LoVo (cell line): ENCODE measurements at places on chromosomes 6 and 20.

GRCh38 chr6:6820641-6821238, 232.2 kb downstream of the LY86 start:
- DNase-seq = peak; percentile 94

GRCh38 chr6:6892744-6893583, 214.8 kb upstream of the RREB1 start:
- DNase-seq = no peak

- DNase-seq = peak; percentile 30
Observed at GRCh38 chr6:2688401-2689064, 62.2 kb downstream of the MYLK4 start.

DNA sequence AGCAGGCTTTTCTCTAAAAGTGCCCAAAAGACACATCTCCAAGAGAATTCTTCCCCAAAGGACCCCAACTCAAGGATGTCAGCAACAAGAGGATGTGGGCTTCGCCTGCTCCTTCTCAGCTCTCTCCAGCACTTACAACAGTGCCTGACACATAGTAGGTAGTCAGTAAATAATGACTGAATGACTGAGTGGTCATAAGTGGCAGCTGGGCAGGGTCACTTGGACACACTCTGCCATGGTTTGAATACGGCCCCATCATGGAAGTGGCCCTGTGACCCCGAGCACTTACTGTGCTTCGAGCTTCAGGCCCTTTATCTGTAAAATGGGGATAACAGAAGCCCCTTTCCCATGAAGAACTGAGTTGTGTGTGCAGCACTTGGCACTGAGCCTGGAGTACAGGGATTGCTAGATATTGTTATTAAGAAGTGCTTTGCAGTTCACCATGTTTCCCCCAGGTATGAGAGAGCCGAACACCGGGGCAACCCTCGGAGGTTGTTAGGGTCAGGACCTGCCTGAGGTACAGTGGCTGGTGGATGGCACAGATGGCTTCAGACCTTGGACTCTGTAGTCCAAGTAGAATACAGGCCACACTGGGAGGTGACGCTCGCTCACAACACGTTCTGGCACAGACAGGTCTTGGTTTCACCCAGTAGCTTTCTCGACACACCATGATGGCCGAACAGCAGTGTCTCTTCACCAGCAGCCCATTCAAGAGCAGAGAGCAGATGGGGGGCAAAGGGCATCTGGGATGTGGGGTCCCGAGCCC, 56.0 kb downstream of the NOL4L start:
- no peak for DNase-seq

GRCh38 chr20:46797206-46797605, 87.8 kb downstream of the SLC2A10 start:
- no peak for DNase-seq

DNA sequence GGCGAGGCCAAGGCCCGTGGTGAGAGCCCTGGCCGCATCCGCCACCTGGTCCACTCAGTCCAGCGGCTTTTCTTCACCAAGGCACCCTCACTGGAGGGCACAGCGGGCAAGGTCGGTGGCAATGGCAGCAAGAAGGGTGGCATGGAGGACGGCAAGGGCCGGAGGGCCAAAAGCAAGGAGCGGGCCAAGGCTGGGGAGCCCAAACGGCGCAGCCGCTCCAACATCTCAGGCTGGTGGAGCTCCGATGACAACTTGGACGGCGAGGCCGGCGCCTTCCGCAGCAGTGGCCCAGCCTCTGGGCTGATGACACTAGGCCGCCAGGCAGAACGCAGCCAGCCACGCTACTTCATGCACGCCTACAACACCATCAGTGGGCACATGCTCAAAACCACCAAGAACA, 109.2 kb upstream of the MYL9 start:
- DNase-seq = no peak

DNA sequence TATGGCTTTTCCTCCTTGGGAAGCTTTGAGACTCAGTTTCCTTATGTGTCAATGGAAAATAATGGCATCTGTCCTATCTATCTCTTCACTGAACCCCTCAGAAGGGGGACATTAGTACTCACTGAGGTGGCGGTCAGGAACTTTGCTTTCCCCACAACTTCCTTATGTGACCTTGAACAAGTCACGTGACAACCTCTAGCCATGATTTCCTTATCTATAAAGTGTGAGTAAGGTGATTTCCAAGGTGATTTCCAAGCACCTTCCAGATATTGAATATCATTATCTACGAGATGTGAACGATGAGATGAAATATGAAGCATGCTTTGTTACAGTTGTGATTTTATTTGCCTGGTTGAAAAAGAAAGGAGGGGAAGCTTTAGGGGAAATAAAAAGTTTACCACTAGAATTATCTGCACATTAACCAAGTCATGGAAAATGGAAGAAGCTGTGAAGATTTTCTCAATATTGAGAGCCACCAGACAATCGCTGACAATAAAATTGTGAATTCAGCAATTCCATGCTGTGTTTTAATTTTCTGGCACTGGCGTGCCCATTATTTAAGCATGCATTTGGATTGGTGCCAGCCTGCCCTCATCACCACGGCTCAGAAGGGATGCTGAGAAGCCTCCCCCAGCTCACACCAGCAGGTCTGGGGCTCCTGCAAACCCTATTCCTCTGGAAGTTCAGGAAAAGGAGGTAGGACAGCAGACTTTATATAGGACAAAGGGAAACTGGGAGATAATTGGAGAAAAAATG, 255.3 kb downstream of the CD83 start:
- DNase-seq = no peak

DNA sequence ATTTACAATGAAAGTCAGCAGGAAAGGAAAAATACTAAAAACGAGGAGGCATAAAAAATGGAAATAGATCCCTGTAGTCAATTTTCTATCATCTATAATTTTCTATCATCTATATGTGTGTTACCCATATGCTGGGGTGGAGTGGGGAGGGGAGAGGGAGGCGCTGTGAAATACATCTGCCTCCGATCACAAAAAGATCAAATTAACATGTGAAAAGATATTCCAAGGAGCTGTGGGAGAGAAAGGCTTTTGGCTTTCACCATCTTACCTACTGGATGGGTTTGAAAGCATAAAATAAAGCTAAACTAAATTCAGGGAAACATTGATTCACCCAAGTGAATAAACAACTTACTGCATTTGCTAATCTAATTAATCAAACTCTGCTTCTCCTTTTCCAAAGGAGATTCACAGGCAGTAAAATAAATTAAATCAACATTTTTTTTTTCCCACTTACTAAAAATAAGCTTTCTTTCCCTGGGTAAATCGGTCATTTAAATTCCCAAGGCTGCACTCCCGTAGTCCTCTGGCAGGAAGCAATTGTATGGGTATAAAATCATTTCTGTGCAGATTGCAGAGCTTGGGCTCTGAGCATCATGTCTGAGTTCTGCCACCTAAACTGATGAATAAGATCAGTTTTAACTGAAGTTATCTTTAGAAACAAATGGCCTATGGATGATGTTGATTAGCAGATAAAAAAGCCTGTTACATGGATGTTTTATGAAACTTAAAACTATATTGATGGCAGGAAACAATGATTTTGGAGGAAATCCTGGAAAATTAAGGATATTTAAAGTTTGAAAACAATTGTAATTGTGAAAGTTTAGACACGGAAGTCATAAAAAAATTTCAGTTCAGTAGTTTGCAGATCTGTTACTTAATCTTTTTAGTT, 147.9 kb downstream of the SOX4 start:
- DNase-seq = no peak

GRCh38 chr6:31836474-31837368, 9.2 kb downstream of the HSPA1B start:
- DNase-seq = no peak

DNA sequence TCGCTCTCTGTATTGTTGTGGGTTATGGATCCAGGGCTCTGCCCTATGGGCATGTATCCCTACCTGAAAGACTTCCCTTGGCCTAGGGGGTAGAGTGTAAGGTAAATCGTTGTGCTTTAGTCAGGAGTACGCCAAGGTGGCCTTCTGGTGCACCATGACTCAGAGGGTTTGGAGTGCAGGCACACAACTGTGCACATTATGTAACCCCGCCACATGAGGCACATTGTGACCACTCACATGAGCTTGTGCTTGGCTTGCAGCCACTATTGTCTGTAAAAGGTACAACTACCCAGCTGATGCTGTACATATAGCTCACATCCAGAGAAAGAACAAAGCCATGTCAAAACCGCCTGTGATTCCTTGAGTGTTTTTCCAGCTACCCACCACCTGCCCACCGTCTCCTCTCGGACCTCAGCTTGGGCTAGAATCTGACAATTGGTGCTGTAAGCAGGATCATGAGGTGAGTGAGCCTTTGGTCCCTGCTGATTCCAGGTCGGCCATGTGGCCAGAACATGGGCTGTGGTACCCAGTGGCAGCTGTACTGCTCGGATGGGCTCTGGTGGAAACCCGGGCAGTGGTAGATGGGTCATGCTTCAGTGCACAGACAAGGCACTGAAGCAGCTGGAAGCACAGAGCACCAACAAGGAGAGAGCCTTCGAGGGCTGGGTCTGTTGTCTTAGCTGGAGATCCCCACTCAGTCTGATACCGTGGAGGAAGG, 33.8 kb downstream of the HDDC2 start:
- DNase-seq = no peak

- DNase-seq = no peak
Observed at GRCh38 chr6:33642897-33643296, 21.8 kb downstream of the ITPR3 start.

DNA sequence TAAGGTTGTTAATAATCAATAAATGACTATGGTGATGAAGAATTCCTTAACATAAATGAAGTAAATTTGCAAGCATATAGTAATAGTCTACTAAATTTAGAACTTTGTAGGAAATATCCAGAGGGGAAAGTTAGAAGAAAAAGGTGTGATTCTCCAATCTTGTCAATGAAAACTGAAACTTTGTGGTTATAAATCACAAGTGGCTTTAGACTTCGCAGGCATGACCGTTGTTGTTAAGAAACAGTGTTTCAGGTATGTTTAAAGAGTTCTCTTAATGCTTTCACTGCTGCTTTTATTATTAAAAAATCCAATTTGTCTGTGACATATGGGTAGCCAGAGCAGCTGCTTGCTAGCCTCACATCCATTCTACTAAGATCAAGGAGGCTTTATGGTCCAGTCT, 475.6 kb upstream of the ADGRB3 start:
- no peak for DNase-seq

DNA sequence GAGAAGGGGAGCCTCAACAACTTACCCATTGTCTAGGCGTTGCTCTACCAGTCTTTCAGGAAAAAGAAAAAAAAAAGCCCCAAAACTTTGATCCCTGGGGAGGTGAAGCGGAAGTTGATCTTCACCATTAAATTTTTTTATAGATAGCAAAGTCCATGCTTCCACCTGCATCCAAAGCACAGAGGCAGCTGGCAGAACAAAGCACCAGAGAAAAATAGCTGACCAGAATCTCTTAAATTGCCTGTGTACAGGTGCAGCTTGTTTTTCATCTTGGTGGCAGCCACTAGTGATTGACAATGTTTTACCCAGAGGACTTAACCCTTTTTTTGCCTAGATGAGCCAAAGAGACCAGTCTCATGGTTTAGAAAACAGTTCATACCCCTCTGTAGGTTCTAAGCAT, 86.0 kb downstream of the MYB start:
- peak; percentile 78 for DNase-seq

DNA sequence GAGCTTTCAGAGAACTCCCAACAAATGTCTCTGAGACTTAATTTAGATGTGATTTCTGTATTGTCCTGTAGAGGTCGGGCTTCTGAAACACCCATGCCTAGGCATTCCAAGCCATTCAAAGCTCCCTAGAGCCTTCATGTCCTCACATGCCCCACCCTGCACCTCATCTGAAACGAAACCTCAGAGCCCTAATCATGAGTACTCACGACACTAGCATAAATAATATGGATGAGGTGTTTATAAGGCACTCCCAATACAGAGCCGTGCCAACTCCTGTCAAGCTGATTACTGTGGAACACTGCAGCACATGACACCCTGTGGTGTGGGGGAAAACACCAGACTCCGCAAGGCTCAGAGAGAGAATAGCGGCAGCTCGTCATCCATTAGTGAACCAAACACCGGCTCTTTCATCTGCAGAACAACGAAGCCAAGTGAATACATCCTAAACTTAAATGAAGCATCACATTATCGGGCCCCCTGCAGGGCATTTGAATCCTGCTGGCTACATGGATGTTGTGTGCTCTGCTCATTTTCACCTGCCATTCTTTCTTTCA, 83.8 kb downstream of the FNDC1 start:
- DNase-seq = peak; percentile 77

- no peak for DNase-seq
Observed at GRCh38 chr6:20439558-20439957, 37.9 kb downstream of the E2F3 start.

- no peak for DNase-seq
Observed at GRCh38 chr6:136523196-136523595, 27.0 kb downstream of the MAP7 start.

- DNase-seq = no peak
Observed at GRCh38 chr6:54020334-54020733, 90.9 kb upstream of the MLIP start.

DNA sequence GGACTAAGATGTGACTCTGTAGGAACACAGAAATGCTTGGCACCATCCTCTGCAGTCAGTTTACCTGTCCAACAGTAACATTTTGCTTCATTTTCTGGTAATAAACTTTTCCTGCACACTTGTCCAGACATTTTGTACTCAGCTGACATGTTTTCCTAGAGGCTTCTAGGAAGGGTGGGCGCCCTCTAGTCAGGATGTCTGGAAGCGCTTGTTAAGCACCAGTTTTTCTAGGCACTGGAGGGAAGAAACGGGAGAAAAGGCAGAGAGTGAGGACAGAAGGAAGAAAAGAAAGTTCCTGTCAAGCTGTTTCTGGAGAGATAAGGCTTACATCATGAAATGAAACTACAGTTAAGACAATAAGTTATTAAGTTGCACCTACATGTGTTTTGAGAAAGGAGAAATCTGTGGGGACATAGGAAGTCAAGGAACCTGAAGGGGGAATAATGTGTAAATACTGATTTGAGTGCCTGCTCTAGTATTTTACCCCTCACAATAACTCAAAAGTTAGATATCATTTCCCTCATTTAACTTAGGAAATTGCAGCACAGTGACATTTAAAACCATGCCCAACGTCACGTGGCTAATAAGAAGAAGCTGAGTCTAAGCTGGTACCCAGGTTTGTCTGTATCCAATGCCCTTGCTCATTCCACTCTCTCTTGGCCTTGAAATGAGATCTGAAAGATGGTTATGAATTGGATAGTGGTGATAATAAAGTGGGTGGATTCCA, 42.7 kb upstream of the TNFRSF21 start:
- no peak for DNase-seq

- no peak for DNase-seq
Observed at GRCh38 chr20:41191562-41192500, 54.5 kb downstream of the PLCG1 start.

DNA sequence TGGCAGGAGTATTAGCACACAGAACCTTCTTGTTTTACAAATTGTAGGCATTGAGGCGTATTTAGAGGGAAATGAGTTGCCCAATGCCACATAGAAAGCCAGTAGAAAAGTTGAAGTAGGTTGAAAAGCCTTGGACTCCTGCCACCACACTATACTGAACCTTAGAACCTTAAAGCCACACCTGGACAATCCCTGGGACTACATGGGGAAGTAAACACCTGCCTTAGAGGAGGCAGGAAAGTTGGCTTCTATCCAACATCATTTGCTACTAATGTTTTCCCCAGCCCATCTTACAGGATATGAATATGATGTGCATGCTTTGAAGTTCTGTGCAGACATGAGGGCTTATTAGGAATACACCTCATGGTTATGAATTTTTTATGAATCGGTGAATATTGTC, 5.3 kb upstream of the EPPIN start:
- DNase-seq = no peak

GRCh38 chr6:45818655-45819054, 197.0 kb downstream of the CLIC5 start:
- DNase-seq = no peak
